ENCODE measurements at places on chromosomes 7 and 10.

DNA sequence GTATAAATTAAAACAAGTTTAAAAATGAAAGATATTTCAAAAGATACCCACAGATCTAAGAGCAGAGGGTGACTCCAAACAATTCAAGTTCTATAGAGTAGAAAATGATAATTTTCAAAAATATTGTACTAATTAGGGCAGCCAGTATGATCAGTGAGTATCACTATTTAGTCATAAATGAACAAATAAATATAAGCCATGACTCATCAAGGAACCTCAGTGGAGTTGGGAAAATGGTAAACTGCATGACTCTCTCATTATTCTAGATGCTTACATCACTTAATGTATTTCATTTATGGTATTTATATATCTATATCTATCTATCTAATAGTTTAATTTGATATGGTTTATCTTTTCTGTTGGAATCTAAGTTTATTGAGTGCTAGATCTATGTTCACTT is 94.3 kb downstream of the THSD7A start:
- DNase-seq: peak; percentile 58

GRCh38 chr10:4138146-4138721 is 353.2 kb upstream of the KLF6 start:
- DNase-seq: no peak

- no peak for DNase-seq
These were observed 36.7 kb downstream of the ARHGAP19 start for GRCh38 chr10:97255512-97256293.

GRCh38 chr7:36514289-36515243 is 124.9 kb downstream of the ANLN start:
- no peak for DNase-seq

- peak; percentile 53 for DNase-seq
These were observed 44.3 kb downstream of the MACC1 start for GRCh38 chr7:20172736-20173334.

DNA sequence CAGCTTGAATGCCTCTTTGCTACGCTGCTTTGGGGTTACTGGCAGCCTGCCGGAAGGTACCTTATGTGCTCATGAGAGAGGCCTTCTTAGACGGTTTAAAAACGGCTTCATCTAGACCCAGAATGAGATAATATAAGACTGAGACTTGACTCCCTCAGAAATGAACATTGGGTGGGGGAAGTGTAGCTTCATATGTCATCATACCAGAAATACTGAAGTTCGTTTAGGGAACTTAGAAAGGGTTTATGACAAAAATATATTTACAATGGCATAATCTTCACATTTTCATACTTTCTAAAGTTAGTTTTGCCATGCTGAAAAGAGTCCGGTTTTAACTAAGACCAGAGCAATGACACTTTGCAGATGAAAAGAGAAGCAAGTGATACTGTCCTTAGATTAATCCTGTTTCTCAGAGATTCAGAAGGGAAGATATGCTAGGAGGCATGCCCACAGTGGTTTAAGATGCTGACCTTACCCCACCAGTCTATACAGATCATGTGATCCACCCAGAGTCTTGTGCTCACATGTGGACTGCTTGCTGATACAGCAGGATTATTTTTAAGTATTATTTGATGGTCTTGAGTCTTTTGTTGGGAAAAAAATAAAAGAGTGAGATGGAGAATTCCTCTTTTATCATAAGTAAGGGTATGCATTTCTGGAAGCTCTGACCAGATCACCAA is 40.8 kb upstream of the HGF start:
- no peak for DNase-seq

GRCh38 chr7:82005056-82005455 is 235.2 kb upstream of the HGF start:
- DNase-seq: no peak

DNA sequence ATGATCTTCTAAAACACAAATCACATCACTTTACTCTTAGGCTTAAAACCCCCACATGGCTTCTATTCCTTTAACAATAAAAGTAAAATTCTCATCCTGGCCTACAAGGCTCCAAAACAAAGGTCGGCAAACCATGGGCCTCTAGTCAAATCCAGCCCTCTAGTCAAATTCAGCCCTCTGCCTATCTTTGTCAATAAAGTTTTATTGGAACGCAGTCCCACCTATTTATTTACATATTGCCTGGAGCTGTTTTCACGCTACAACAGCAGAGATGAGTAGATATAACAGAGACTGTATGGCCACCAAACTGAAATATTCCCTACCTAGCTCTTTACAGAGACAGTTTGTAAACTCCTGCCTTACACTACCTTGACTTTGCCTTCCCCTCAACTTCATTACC is 178.8 kb downstream of the PTPN20 start:
- no peak for DNase-seq

DNA sequence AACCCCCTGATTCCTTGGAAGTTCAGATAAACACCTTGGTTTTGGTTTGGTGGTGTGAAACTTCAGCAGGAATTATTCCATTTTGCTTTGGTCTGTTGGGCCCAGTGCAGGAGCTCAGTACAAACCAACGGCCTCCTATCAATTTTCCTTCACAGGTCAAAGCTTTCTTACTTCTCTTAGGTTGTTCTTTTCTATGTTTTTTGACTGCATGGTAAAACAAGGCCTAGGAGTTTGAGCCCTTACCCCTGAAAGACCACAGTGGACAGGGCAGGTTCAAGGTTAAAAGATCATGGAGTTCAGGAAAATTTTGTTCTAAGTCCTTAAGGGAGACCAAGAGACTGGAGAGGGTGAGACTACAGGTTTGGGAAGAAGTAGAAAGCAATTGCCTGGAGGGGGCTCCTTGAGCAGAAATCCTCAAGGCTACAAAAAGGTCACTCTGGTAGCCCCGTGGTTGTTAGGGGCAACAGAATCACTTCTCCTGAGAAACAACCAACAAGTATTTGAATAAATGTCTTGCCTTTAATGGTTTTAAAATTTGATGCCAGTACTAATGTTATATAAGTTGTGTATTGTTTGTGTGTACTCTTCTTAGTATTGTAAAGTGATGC is 40.9 kb upstream of the FHIP2A start:
- DNase-seq: no peak

DNA sequence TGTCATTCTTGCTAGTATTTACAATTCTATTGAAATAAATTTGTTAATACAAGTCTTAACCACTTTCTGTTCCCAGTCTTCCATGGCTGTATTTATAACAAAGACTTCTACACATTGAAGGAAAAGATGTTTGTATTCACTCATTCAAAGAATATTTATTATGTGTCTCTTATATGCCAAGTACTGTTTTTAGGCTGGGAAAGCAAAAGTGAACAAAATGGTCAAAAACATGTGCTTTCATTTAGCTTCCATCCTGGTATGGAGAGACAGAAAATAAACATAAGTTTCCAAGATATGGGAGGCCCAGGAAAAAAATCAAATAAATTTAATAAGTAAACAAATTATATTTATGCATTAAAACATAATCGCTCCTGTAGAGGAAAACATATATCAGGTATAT is 22.9 kb downstream of the CPED1 start:
- no peak for DNase-seq

GRCh38 chr10:70357565-70357964 is 24.9 kb downstream of the LRRC20 start:
- DNase-seq: no peak

DNA sequence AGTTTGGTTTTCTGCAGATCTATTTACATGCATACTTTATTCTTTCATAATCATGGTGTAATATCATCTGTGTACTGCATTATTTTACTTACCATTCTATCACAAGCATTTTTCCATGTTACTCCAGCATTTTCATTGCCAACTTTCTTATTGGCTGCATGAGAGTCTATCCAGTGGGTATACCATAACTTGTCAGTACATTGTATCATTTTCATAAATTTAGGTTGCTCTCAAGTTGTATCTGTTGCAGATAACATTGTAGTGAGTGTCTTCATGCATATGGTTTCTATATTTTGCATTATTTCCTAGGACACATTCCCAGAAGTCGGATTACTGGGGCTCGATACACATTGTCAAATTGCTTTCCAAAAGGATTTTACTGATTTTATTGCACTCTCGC is 87.2 kb upstream of the INSYN2A start:
- DNase-seq: no peak

DNA sequence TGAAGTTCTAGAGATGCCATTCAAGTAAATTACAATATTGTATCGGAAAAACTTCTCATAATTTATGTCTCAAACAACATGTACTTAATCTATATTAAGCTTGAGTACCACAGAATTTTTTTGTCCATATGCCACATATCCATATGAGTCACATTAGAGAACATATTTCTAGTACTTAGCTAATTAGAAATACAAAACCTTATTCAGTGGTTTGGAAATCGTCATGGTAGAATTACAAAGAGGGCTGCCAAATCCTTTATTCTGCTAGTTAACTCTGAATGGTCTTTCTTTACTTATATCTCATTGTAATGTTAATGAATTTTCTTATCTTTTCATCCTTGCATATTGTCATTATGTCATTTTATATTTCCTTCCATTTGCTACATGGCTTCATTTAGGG is 9.0 kb upstream of the VIM start:
- no peak for DNase-seq

DNA sequence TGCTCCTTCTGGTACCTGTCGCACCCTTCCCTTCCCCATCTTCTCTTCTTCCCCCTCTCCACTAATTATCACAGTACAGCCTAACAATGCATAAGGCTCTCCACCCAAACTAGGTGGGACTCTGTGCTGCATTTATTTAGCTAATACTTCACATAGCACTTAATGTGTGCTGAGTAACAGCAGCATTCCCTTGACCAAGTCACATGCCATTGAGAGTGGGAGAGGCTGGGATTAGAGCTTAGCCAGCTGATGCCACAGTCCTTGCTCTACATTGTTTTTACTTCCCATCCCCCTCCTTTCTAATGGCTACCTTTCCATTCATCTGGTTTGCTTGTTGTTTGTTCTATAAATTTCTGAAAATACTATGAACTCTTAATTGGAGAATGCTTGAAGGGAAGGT is 426.9 kb downstream of the LRMDA start:
- no peak for DNase-seq

DNA sequence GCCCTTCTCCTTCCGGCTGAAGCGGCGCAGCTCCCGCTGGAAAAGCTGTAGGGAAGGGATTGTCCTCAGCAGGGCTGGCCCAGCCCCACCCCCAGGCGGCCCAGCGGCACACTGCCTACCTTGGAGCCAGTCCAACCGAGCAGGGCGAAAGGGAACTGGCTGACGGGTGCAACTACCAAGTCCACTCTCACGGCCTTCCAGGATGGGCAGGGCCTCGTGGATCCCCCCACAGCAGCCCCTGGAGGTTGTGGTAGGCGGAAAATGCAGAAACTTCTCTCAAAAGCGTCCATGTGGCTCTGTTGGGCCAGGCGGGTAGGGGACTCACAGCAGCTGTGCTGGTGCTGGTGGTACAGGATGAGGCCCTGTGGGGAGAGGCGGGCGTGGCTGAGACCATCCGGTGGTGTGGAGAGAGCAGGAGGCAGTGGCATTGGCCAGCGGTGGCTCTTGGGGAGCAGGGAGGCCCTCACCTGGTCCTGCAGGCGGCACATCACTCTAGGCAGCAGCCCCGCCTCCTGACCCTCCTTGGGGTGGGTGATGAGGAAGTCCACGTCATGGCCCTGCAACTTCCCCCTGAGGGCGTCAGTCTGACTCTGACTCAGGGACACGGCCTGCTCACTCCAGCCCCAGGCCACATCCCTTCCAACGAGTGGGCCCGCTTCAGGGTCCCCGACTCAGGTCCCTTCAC is 8.4 kb upstream of the PGAM2 start:
- DNase-seq: no peak
